Daoy (cell line): ENCODE measurements at places on chromosomes 12 and 14. TPM values are rescaled to one million over a fixed set of nuclear protein-coding genes. Genes with fewer than 3 reads are reported as not detected.

The HOXC5 gene
- 0.12 and 1.9 TPM in 2 replicates for total RNA-seq

The ARHGEF40 gene
- 59.9 and 86.1 TPM in 2 replicates for total RNA-seq

The KRT6B gene
- not detected in 2 replicates for total RNA-seq

The PLEKHD1 gene
- 0.06 TPM in 1 of 2 replicates, not detected in the other for total RNA-seq

The KLRB1 gene
- total RNA-seq: not detected in 2 replicates

The RILPL2 gene
- total RNA-seq: 2.3 and 2.7 TPM in 2 replicates

The EEF1AKMT3 gene
- 1.9 and 2.6 TPM in 2 replicates for total RNA-seq

The WNT5B gene
- 58.7 and 72.9 TPM in 2 replicates for total RNA-seq
